Stimulated activated CD8-positive, alpha-beta memory T cell treated with anti-CD3 and anti-CD28 coated beads, Interleukin-7, amount 100 ng/mL, for 1 hour (primary cell): ENCODE measurements at places on chromosomes 5 and 9.

- no peak for DNase-seq
Measured at GRCh38 chr9:100211476-100211875, 112.4 kb downstream of the INVS start.

- no peak for DNase-seq
Measured at GRCh38 chr5:147095740-147096139, 139.1 kb upstream of the STK32A start.

- no peak for DNase-seq
Measured at GRCh38 chr9:124913378-124913777, 27.5 kb downstream of the GOLGA1 start.

DNA sequence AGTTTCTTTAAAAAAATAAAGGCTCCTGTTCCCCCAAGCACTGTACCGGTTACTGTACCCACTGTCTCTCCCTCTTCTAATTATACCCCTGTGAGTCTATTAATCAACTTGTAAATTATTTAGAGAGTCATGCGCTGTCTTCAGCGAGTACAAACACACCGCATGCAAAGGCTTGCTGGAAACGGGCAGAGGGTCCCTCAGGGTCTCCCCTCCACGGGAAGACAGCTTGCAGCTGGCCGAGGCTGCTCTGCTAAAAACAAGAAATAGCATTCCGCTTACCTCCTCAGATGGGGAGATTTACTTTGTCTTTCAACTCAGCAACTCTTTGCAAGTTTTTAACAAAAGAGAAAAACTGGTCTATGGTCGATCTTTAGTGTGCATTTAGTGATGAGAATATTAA, 71.8 kb downstream of the AK8 start:
- DNase-seq: no peak

DNA sequence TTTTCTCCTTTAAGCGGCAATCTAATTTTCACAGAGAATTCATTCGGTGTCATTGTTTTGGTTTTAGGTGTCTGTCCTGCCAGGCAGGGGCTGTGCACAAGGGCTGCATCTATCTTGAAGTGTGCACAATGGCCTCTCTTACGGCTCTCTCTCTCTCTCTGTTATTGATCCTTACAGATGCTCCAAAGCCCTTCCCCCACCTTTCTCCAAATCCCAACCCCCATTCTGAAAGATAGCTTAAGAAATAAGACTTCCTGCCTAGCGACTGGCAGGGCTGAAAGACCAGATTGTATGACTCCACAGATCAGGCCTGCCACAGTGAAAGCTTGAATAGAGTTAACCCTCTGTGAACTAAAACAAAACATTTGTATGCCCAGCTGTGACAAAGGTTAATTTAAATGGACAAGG, 86.5 kb upstream of the NR5A1 start:
- no peak for DNase-seq
